ENCODE measurements at places on chromosomes 5 and 9. TPM values are rescaled to one million over a fixed set of nuclear protein-coding genes. Genes with fewer than 3 reads are reported as not detected.

DNA sequence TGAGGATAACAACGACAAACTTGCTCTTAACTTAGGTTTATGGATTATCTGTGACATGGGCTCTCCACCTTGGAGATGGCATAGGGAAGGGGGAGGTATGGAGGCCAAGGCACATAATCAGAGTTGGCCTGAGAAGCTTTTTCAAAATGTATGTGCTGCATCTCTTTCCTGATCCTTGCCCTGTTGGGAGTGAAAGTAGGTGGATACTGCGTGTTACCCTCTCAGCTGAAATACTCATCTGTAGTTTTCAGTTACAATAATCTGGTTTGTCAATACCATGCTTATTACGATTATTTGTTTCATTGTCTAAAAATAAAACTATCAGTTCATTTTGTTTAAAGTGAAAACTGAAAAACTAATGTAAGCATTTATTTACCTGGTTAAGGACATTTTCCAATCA, 86.7 kb downstream of the SLC44A1 start:
- no peaks in the 10 kb centered on the region for H3K36me3 ChIP-seq
- H3K27me3 ChIP-seq: no peaks in the 10 kb centered on the region
- DNase-seq: no peak
- H3K4me1 ChIP-seq: no peaks in the 10 kb centered on the region

GRCh38 chr5:1161833-1162229, 39.6 kb upstream of the SLC6A19 start:
- no peak overlapping the region for H3K27ac ChIP-seq
- H3K4me3 ChIP-seq: no peak overlapping the region
- peaks cover 39% of the 10 kb centered on the region for H3K27me3 ChIP-seq
- DNase-seq: peak; percentile 52
- peaks cover 6% of the 10 kb centered on the region for H3K4me1 ChIP-seq

DNA sequence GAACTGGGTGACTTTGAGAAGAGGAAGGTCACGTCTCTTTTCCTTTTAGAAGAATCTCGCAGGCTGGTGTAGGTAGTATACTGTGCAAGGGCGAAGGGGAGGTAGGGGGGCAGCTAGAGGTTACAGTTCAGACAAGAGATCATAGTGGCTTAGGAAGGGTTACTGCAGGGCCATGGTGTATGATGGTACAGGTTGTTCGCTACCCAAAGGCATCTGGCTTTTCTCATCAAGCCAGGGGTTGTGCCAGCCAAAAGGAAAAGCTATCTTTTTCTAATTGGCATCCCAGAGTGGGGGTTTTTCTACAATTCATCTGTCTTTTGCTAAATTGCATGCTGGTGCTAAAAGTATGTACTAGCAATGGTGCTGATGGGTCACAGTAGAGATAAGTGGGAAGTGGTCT, 22.8 kb downstream of the MAMDC2 start:
- no peak overlapping the region for H3K4me3 ChIP-seq
- no peaks in the 10 kb centered on the region for H3K36me3 ChIP-seq
- no peaks in the 10 kb centered on the region for H3K4me1 ChIP-seq
- no peak for DNase-seq

GRCh38 chr9:114516913-114517312, 11.6 kb upstream of the WHRN start:
- DNase-seq: no peak
- H3K4me3 ChIP-seq: no peak overlapping the region
- peaks cover 4% of the 10 kb centered on the region for H3K4me1 ChIP-seq
- peaks cover 11% of the 10 kb centered on the region for H3K27me3 ChIP-seq
- H3K36me3 ChIP-seq: no peaks in the 10 kb centered on the region

DNA sequence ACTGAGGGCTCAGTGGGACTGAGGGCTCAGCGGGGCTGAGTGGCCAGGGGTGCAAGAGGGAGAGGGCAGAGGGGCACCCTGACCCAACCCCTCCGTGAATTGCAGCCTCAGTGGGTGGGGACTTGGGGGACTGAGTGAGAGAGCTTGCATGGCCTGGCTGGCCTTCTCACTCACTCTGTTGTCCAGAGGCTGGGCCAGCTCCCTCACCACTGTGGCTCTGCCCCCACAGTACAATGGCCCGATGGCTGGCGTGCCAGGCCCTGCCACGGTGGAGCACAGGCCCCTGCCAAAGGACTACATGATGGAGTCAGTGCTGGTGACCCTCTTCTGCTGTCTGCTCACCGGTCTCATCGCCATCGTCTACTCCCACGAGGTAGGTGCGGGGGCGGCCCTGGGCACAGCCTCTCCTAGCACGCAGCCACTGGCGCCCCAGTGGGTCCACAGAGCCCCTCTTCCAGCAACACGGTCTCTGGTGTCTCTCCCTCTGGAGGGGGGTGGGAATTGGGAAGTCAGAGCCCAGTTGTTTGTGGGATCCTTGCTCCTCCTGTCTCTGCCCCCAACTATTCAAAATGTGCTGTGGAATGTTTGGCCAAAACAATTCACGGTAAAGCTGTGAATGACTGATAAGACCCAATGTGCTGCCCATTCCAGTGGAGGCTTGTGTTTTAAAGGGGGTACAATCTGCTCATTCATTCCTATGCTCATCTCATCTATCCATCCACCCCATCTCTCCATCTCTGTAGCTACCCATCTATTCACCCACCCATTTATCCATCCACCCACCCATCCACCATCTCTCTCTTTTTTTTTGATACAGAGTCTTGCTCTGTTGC, 10.7 kb downstream of the PRRT1B start:
- H3K27me3 ChIP-seq: peaks cover 27% of the 10 kb centered on the region
- H3K27ac ChIP-seq: no peak overlapping the region
- no peaks in the 10 kb centered on the region for H3K4me1 ChIP-seq
- H3K4me3 ChIP-seq: no peak overlapping the region

GRCh38 chr5:113167985-113168384, 191.4 kb downstream of the DCP2 start:
- H3K27ac ChIP-seq: no peak overlapping the region
- H3K4me1 ChIP-seq: no peaks in the 10 kb centered on the region
- no peak for DNase-seq

DNA sequence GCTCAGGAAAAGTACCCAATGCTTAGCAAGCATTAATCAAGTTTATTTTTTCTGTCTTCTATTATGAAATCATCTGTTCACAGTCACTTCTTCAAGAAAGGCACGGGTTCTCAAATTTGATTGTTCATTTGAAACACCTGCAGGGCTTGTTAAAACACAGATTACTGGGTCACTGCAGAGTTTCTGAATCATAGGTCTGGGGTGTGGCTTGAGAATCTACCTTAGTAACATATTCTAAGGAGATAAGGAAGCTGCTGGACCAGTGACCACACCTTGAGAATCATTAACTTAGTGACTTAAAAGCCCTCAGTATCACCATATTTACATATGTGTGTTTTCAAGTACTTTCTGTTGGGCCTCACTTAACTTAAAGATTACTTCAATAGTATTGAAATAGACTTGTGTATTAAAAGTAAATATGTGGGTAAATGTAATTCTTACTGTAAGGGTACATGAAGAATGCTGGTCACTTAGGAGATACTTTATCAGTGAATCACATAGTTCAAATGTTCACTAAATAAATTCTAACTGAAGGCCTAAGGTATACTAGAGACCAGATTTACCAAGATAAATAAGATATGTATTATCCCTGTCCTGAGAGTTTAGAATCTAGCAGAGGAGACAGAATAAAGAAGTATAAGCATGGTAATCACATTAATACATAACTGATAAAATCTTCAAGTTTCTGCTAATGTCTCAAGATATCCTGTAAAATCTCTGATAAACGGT, 1342.1 kb upstream of the C9orf72 start:
- no peak for DNase-seq
- H3K27me3 ChIP-seq: no peaks in the 10 kb centered on the region
- no peaks in the 10 kb centered on the region for H3K4me1 ChIP-seq
- no peaks in the 10 kb centered on the region for H3K36me3 ChIP-seq

GRCh38 chr5:111673891-111674626, 82.9 kb downstream of the NREP start:
- no peak overlapping the region for H3K4me3 ChIP-seq
- no peaks in the 10 kb centered on the region for H3K27me3 ChIP-seq
- H3K4me1 ChIP-seq: peaks cover 16% of the 10 kb centered on the region
- DNase-seq: peak; percentile 87
- H3K27ac ChIP-seq: peak overlapping the region; percentile 56
- H3K36me3 ChIP-seq: no peaks in the 10 kb centered on the region

GRCh38 chr5:91024727-91025126, 358.4 kb downstream of the ARRDC3 start:
- H3K4me1 ChIP-seq: peaks cover 2% of the 10 kb centered on the region
- DNase-seq: peak; percentile 91
- no peak overlapping the region for H3K27ac ChIP-seq
- H3K4me3 ChIP-seq: no peak overlapping the region

DNA sequence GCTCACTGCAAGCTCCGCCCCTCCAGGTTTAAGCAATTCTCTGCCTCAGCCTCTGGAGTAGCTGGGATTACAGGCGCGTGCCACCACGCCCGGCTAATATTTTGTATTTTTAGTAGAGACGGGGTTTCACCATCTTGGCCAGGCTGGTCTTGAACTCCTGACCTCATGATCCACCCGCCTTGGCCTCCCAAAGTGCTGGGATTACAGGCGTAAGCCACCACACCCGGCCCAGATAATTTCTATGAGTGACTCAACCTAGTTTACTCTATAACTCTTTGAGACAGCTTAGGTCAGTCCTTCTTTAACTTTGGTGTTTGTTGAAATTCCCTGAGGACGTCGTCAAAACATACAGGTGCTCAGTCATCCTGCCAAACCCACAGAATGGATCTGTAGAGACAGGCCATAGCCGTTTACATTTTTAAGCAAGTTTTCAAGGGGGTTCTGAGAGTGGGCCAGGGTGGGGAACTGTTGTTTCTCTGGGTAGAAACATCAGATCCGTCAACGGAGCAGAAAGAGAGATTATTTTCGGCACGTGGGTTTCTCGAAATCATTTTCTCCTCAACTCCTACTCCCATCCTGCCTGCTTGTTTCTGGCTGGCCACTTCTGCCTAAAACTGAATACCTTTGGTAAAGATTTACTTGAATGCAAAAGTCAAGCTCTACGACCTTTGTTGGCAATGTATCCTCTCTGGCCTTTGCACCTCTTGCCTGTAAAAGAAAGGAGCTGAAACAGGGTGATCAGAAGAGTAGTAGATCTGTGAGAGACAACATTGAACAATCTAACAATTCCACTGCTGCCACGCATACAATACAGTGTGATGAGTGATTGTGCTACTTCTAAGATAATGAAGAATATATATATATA, 6.0 kb upstream of the BOD1 start:
- H3K36me3 ChIP-seq: no peaks in the 10 kb centered on the region
- no peak overlapping the region for H3K4me3 ChIP-seq

- H3K36me3 ChIP-seq: no peaks in the 10 kb centered on the region
- H3K27me3 ChIP-seq: no peaks in the 10 kb centered on the region
- H3K27ac ChIP-seq: no peak overlapping the region
Measured at GRCh38 chr5:18507114-18507513, 872.9 kb downstream of the TAF11L14 start.

DNA sequence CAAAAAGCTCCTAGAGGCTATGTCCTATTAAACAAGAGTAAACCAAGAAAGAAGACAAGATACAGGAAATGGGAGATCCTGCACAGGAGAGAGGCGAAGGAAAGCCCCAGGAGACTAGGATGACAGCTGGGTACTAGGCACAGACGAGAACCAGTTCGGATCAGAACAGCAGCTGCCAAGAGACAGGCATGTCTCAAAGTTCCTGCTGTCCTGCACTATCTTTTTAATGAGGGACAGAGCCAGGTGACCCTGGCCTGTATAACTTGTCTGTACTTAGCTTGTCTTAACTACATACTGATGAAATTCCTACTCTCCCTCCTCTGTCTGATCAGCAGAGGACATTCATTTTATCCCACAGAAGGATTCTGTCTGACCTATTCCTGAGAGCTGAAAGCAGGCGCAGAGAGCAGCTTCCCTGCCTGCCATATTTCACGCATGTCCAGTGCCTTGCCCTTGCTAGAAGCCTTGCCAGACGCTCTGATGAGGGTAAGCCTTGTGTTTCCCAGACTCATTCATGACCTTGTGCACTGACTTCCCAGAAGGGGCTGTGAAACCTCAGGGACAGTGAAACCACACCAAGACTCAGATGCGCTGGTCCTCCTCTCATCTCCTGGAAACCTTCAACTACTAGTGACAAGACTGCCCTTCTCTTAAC, 24.7 kb downstream of the TSC1 start:
- H3K36me3 ChIP-seq: peaks cover 60% of the 10 kb centered on the region
- no peaks in the 10 kb centered on the region for H3K27me3 ChIP-seq
- H3K4me1 ChIP-seq: peaks cover 5% of the 10 kb centered on the region
- H3K27ac ChIP-seq: peak overlapping the region; percentile 37

DNA sequence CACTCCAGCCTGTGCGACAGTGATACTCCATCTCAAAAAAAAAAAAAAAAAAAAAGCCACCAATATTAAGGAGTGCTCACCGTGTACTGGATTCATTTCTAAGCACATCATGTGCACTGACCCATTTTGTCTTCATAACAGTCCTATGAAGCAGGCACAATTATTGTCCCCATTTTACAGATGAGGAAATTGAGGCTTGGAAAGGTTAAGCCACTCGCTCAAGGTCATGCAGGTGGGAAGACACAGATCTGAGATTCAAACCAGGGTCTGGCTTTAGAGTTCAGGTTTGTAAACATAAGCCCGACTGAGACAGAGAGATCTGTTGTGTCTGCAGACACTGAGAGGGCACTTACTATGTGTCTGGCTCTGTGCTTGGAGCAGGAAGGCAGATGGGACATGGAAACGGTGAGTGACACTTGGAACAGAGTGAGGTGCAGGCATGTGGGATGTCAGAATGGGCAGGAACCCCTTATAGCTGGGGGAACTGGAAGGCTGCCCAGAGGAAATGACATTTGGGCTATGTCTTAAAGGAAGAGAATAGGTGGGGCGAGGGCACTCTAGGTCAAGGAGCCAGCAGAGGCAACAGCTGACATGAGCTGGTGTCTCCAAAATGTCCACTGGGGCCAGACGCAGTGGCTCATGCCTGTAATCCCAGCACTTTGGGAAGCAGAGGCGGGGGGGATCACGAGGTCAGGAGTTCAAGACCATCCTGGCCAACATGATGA, 69.9 kb downstream of the STK10 start:
- H3K4me3 ChIP-seq: no peak overlapping the region
- H3K27ac ChIP-seq: no peak overlapping the region
- DNase-seq: no peak
- H3K4me1 ChIP-seq: peaks cover 16% of the 10 kb centered on the region
- H3K36me3 ChIP-seq: peaks cover 19% of the 10 kb centered on the region
- no peaks in the 10 kb centered on the region for H3K27me3 ChIP-seq

GRCh38 chr5:36584009-36584875, 22.2 kb upstream of the SLC1A3 start:
- DNase-seq: no peak
- H3K27ac ChIP-seq: no peak overlapping the region
- no peaks in the 10 kb centered on the region for H3K27me3 ChIP-seq
- H3K4me3 ChIP-seq: no peak overlapping the region
- no peaks in the 10 kb centered on the region for H3K4me1 ChIP-seq

GRCh38 chr9:83432104-83432627, 106.0 kb downstream of the FRMD3 start:
- no peak overlapping the region for H3K4me3 ChIP-seq
- H3K4me1 ChIP-seq: peaks cover 16% of the 10 kb centered on the region
- H3K27ac ChIP-seq: no peak overlapping the region
- DNase-seq: peak; percentile 52

CTXN3 gene
- total RNA-seq: 2.8 TPM

PCDHA1 gene
- total RNA-seq: 0.04 TPM

ADAMTS6 gene
- 3.2 TPM for total RNA-seq

TERT gene
- total RNA-seq: not detected

FOXI1 gene
- not detected for total RNA-seq

SV2C gene
- under 0.01 TPM for total RNA-seq

Data from muscle of leg (tissue), 16 donors.